T-cell (primary cell): ENCODE measurements at places on chromosomes 12 and 14.

- DNase-seq = no peak
Observed at GRCh38 chr12:15842108-15842507, 40.1 kb upstream of the STRAP start.

- no peak for DNase-seq
Observed at GRCh38 chr14:95164506-95164905, 7.2 kb upstream of the DICER1 start.

GRCh38 chr12:69913526-69913925 is 88.5 kb downstream of the MYRFL start:
- no peak for DNase-seq

- DNase-seq = no peak
Observed at GRCh38 chr12:130160711-130161231, 1.5 kb upstream of the FZD10 start.

- DNase-seq = no peak
Observed at GRCh38 chr12:89260841-89261637, 91.3 kb downstream of the DUSP6 start.

DNA sequence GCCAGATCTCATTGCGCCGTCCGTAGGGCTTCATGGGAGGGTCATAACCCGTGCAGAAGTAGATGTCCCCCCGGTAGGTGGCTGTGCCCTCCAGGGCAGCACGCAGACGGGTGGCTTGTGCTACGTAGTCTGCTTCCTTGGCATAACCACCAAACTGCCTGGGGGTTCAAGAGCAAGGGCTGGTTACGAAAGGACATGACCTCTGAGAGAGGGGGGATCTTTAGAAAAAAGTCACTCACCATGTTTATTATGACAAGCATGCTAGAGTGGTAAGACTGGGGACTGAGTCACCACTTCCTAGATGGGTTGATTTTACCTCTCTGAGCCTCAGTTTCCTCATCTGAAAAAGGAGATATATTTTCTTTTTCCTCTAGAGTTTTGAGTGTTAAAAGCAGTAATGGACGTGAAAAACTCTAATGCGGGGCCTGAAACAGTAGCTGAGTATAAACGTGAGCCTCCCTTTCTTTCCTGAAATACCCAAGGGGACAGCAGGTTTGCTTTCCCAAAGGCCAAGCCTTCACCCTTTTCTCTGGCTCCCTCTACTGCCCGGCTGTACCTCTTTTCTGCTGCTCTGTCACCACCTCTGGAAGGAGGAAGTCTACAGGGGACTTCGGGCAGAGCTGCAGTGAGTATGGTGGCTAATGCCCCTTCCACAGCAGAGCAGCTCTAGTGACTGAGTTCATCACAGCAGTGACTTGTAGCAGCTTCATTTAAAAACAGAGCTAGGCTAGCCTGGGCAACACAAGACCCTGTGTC is 23.5 kb upstream of the GPRC5D start:
- DNase-seq = no peak

DNA sequence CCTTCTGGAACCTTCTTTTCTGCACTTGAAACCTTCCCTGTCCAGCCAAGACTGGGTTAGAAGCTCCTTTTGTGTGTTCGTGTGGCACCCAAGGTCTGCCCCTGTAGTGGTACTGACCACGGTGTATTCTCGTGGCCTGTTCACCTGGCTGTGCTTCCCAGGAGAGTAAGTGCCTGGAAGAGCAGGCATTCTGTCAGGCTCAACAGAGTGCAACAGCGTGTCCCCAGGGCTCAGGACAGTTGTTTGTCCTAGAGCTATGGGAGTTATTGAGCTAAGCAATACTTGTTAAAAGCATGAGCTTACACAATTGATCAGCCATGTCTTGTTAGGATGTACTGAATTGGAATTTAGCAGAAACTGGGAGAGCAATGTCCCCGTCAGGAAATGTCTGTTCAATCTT is 12.9 kb upstream of the SLC38A2 start:
- no peak for DNase-seq

GRCh38 chr12:123743002-123743401 is 19.1 kb upstream of the DNAH10 start:
- DNase-seq = no peak

DNA sequence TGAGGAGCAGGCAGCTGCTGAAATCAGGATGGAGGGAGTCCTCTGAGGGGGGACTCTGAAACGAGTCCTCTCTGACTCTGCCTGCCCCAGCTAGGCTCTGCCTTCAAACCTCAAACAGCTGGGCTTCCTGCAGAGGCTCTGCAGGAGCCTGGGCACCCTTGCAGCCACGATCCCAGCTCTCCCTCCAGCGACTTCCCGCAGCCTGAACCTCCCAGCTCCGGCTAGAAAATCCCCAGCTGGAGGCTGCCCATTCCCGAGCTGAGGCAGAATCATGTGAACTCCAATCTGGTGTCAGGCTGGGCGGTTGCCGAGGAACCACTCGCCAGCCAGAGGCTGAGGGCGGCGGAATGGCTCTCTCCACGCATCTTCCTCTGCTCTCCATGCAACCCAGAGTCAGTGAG is at the start of gene GPR68:
GPR68 (minus strand) TSS at position 204 of the 401 bp plus-strand sequence. CDS start 9,654 bp downstream, outside the sequence.
- DNase-seq = no peak

DNA sequence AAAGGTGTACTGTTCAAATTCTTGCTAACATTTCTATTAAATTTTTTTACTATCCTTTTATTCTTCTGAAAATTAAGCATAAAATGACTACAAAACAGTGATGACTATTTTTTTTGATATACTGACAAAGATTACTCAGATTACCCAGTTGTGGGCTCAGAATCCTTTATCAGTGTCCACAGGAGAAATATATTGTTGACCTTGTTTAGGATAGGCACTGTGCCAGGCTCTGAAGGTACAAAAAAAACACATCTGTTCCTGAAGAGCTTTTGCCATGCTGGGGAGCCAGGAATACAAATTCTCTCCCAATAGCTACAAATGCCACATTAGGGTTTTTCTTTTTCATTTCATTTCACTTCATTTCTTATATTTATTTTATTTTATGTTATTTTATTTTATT is 26.9 kb upstream of the GCH1 start:
- DNase-seq = no peak

GRCh38 chr14:101734246-101734847 is 27.2 kb upstream of the PPP2R5C start:
- DNase-seq = no peak

DNA sequence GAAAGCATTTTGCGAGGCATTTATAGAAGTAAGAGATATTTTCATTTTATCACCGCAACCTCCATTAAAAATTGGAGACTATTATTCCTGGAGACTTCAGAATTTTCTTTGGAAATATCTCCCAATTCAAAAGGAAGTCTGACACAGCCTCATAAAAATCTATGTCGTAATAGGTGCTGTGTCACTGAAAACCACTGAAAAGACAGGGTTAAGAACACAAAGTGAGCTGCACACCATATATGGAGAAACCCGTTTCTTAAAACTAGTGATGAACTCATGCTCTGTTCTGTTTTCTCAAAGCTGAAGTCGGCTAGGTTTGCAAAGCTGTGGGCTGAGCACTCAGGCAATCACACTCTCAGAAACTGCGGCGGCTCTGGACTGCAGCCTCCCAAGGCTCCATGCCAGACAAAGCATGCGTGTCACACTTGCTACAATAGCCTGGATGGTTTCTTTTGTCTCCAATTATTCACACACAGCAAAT is at the start of gene GLIPR1:
GLIPR1 (plus strand) TSS at position 287 of the 481 bp plus-strand sequence; CDS start at position 413, 126 bp downstream.
- DNase-seq = peak; percentile 42

DNA sequence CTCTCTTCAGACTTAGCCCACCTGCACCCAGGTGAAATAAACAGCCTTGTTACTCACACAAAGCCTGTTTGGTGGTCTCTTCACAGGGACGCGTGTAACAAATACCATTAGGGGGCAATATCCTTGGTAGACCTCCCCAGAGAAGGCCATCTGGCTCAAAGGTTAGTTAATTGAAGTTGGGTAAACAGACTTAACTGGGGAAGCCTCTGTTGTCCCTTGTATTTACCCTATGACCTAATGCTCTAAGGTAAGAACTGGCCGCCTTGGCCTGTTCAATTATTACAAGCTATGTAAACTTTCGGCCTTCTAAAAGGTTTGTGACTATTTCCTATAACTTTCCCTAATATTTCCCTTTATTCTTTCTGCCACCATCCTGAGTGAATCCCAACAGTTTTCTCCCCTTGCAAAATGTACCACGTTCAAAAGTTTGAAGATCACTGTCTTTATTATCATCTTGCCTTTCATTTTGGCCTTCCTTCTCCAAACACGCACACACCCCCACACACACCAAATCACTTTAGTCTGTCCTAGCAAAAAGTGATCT is 15.3 kb upstream of the LYZ start:
- DNase-seq = no peak

DNA sequence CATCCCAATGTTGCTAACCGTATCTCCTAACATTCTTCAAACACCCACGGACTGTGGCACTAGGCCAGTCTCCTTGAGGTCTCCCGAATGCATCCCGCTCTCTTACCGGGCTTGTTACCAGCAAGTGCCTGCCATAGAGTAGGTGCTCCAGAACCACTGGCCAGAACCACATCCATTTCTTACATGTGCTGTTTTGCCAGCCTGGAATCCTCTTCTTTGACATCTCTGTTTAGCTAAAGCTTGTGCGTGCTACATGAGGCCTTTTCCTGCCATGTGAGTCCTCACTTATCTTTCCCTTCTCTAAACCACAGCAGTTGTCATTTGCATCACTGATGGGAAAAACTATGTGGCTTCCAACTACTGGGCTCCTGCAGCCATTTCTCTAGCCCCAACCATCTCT is 397.4 kb downstream of the PCNX1 start:
- no peak for DNase-seq

- DNase-seq = no peak
Observed at GRCh38 chr12:52914576-52915121, 9.8 kb upstream of the KRT8 start.

GRCh38 chr14:28778138-28779117 is 11.8 kb downstream of the FOXG1 start:
- DNase-seq = no peak

DNA sequence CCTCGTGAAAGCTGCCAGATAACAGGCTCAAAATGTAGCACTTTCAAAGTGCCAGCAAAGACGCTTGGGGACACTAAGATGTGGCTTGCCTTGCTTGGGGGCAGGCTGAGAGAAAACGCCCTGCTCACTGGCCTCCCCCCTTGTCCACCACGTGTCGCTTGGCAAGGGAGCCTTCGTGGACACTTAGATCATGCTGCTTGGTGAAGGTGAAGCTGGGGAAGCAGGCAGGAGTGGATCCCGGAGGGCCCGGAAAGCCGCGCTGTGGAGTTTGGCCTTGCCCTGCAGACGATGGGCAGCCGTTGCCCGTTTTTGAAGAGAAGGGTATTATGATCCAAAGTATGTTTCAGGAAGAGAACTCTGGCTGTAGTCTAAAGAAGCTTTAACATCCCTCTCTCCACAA is 53.4 kb upstream of the BDKRB2 start:
- DNase-seq = no peak

DNA sequence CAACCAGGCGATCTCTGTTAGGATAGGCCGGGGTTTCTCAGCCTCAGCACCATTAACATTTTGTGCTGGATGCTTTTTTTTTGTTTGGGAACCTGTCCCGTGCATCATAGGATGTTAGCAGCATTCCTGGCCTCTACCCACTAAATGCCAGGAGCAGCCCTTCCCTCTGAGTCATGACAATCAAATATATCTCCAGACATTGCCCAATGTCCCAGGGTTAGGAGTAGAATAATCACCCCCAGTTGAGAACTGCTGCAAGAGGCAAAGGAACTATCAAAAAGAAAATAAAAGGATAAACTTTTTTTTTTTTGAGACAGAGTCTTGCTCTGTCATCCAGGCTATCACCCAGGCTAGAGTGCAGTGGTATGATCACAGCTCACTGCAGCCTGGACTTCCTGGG is 76.0 kb downstream of the ACACB start:
- DNase-seq = no peak
